ENCODE measurements at places on chromosomes 1 and 21.

DNA sequence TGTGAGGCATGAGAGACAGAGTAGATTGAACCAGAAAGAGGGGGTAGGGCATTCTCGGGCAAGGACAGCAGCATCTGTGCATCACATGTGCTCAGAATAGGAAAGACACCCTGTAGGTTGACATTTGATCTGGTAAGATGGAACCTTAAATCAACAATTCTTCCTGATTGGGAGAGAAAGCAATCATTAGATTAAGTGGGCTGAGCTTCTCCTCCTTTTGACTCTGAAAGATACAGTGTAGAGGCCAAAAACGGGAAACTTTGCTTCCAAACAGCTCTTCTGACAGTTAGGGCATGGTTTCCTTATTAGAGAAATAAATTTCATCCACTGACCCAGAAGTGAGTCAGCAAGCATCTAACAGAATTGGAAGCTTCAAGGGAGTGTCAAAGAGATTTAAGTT, 9.7 kb downstream of the KIF14 start:
- no peak for DNase-seq

GRCh38 chr1:194598098-194598497, 1411.7 kb upstream of the B3GALT2 start:
- DNase-seq: no peak

GRCh38 chr1:39625462-39626273, 13.8 kb downstream of the HEYL start:
- DNase-seq: peak; percentile 83

GRCh38 chr1:68633141-68633919, 136.4 kb upstream of the DEPDC1 start:
- DNase-seq: no peak

DNA sequence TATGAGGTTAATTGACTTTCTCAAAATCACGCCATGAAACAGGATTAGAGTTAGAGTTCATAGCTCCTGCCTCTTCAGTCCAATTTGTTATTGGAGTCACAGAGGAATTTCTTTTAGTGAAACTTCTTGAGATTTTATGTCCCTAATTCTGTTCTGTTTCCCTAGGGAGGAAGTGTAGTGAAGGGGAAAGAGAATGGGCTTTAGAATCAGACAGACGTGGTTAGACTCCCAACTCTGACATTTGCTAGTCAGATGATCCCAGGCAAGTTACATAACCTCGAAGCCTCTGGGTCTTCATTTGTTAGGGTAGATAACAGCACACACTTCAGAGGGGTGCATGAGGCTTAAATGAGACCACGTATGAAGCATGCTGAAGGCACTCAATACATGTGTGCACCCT, 83.9 kb downstream of the ASTN1 start:
- DNase-seq: peak; percentile 37

DNA sequence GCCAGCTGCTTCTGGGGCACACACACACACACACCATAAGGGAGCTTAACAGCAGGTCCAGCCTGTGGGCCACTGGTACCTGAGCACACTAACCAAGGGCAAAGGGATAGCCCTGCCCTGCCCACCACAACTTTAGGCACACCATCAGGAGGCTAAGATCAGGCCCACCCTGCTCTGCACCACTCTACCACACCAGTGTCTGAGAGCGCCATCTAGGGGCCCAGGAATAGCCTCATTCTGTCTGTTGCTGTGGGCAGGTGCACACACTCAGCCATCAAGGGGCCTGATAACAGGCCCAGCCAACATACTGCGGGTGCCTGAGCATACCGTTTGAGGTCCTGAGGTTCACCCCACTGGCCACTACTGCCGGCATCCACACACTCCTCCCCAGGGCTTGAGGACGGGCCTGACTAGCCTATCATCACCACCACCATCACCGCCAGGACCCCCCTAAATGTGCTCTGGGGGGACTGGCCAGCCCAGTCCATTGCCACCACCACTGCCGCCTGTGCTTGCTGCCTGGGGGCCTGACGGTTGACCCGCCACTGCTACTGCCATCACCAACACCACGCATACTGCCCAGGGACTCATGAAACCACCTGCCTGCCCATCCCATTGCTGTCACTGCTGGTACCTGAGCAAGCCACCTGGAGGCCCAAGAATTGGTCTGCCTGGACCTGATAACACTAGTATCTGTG, 31.3 kb downstream of the NSL1 start:
- DNase-seq: no peak

DNA sequence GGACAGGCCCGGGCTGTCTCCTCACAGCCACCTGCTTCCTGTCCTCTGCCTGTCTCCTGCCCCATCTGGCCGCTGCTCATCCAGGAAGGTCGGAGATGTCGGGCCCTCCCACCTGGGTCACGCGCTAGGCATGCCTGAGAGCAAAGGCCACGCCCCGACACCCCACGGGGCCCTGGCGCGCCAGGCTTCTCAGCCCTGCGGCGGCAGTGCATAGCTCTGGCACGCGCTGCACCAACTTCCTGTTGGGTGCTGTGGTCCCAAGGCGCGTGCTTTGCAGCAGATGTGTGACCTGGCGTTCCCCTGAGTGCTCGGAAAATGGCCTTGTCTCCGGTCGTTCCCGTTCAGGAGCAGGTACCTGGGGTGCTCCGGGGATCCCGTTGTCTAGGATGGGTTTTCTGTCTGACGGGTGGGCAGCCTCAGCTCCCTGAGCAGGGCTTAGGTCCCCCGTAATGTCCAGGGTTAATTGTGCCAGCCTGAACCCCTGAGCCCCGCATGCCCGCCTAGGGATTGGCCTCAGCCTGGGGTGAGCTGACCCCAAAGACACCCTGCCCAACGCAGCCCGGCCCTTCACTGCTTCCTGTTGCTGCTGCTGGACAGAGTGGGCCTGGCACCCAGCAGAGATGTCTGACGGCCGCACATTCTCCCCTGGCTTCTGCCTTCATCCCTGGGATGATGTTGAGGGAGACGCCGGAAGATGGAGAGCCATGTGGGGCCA, 19.4 kb upstream of the KCNAB2 start:
- DNase-seq: peak; percentile 22

- no peak for DNase-seq
Measured at GRCh38 chr1:230148126-230148652, 81.2 kb downstream of the GALNT2 start.

All from globus pallidus (tissue), 1 donor.